ENCODE measurements at places on chromosomes 1 and 21.
A peak's percentile ranks its signal among the peaks of the same experiment; 100 is the strongest.

DNA sequence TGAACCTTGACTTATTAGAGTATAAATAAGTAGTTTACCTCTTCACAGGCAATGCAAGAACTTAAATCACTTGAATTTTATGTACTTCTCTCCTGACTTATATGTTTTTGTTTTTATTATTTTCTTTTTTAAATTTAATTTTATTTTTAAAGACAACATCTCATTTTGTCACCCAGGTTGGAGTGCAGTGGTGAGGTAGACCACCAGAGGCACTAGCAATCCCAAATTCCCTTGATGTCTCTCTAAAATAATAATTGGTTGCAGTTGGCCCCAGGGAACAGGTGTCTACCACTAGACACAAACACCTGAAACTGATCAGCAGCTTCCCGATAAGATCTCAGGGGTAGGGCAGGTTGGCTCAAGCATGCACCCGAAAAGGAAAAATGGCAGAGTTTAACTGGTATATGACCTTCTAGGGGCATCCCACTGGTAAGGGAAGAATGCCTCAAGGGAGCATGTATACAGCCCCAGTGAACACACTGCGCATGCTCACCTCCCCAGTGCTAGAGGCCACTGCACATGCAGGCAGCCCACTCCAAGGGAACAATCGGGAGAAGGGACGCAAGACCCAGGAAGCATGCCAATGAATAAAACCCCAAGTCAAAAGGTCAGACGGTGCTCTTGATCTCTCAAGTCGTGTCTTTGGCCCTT, 14.6 kb downstream of the EXOC8 start:
- no peak for DNase-seq

DNA sequence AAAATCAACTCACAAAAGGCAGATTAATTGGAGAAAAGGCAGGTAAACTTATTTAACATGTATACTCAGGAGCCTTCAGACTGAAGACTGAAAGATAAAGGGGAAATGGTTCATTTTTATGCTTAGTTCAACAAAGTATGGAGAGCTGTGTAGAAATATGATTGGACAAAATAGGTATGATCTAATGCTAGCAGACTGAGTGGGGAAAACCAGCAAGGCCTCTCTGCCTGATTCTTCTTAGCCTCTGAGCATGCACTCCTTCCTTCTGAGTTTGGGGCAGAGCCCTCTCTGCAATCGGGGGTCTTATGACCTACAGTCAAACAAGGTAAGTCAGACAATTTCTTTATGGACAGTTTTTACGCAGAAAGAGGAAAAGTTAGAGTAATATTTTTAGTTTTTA, 38.8 kb upstream of the SUCO start:
- DNase-seq, result no peak

DNA sequence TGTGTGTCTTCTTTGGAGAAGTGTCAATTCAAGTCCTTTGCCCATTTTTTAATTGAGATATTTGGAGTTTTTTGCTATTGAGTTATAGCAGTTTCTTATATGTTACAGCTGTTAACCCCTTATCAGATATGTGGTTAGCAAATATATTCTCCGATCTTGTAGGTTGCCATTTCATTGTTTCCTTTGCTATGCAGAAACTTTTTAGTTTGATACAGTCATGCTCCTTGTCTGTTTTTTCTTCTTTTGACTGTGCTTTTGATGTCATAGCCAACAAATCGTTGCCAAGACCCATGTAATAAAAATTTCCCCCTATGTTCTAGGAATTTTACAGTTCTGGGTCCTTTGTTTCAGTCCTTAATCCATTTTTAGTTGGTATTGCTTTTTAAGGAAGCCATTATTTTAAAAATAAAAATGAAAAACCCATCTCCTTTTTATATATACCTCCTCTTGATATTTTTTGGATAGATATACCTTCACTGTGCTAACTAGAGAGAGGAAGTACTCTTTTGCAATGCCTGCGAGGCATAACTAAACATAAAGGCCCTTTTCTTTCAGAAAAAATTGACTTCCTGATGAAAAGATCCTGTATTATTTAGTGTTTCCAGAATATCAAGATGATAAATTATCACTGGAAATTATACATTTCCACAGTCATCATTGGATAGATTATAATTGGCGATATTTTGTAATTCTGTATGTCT, 127.8 kb downstream of the HS2ST1 start:
- DNase-seq, result no peak

- no peak for DNase-seq
Measured at GRCh38 chr1:83769072-83769471, 229.9 kb downstream of the TTLL7 start.

GRCh38 chr1:44355582-44356305, 687 bp upstream of the ERI3 start:
- no peak for DNase-seq

DNA sequence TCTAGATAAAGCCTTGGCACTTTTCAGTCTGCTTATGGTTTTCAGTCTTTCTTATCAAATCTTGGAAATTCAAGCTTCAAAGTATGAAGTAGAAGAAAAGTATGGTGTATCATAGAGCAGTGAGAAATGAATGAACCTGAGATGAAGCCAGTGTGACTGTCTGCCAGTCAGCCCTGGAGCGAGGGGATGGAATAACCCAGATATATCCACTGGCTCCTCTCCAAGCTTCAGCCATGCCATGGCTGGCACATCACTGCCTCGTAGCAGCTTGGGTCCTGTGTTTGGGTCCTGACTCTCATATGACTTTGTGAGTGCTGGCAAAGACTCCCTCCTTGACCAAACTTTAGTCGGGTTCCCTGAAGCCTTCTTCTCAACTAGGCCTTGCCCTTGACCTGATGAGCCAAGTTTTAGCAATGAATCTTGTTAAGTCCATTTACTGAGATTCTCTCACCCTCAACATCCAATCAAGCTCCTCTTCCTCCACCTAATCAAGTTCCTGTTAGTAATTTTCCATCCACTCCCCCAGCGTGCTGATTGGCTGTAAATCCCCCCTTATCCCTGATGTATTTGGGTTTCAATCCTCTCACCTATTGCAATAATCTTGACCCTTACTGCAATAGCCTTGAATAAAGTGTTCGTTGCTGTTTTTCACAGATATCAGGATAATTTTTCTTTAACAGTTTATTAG, 62.5 kb upstream of the PRDX6 start:
- no peak for DNase-seq

DNA sequence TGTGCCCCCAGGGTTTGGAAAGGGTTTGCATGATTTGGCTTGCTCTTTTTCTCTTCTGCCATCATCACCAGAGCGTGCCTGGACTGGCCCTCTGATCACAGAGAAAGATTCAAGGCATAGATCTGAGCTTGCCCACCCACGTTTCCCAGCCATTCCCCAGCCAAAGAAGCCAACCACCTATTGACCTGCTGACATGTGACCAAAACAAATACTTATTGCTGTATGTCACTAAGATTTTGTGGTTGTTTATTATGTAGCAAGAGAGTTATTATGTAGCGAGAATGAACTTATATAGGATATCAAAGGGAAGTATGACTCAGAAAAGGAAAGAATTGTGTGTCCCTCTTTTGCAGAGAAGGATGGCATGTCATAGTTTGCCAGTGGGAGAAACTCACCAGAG, 59.9 kb downstream of the UBE2U start:
- no peak for DNase-seq

- no peak for DNase-seq
Measured at GRCh38 chr1:217526636-217527035, 104.3 kb downstream of the GPATCH2 start.

- DNase-seq, result peak; percentile 79
Measured at GRCh38 chr1:167936930-167937708, at the start of gene MPC2. Gene MPC2 (minus strand): TSS chr1:167937072. CDS start chr1:167935841, 1,231 bp downstream.

DNA sequence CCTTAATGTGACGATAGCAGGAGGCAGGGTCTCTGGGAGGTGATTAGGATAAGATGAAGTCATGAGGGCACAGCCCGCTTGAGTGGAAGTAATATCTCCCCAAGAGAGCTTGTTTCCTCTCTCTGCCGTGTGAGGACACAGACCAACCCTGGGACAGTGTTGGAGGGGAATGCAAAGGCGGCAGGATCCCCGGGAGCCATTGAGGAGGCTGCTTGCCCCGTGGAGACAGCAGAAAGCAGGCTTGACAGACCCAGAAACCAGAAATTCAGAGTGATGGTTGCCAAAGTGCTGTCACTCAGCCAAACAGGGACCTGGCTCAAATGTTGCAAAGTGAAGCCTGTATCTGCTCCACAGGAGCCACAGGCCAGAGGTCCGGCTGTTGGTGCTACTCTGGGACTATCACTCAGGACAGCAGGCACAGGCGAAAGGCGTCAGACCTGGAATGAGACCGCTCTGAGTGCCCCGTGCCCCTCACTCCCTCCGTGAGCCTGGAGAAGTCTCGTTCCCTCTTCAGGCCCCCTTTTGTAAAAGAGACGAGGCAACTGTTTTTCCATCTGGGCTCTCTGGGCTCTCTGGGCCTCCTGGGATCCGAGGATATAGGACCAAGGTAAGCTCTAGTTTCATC, 96.6 kb upstream of the VANGL1 start:
- DNase-seq, result no peak

DNA sequence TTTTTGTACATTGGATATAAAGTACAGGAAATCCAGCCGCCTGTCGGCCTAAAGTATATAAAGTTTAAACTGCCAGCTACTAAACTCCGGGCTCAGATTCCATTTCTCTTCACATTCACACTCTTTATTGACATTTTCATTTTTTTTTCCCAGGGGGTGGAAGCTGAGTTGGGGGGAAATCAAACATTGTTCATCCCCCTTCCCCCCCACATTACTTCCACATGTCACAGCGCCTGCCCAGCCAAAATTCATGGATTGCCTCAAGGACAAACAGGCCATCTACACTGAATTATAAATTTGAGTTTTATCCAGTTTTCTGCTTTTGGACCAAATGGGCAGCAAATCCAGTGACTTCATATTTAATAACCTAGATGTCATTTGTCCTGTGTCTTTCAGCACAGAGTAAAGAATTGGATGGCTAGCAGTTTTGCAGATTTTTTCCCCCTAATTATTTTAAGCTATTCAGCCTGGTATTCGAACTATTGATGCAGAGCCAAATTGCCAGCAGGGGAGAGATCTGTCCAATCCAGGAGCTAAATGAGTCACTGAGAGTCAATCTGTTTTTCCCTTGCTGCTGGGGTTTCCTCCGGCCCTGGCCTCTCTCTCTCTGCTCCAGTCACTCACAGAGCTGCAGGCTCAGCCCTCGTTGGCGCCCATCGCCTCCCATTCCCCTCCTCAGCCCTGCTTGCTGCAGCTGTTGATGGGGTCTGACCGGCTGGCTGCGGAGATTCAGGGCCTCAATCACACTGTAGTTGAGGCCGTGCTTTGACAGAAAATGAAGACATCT, 98.0 kb downstream of the LMO4 start:
- DNase-seq, result no peak

- no peak for DNase-seq
Measured at GRCh38 chr1:2928366-2929325, 92.6 kb upstream of the ACTRT2 start.

DNA sequence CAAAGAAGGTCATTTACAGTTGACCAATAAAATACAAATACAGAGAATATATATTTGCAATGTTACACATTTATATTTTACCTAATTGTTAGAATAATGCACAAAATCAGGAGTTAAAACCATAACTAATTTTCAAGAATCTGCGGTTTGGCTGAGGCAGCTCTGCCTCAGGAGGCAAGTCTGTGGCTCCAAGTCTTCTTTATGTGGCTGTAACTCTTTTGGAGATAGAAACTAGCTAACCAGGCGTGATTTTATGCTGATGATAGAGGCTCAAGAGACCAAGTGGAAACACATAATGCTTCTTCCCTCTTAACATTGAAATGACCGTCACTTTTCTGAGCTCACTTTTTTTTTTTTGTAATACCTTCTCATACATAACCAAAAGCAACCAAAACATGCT, 744.7 kb upstream of the CXADR start:
- no peak for DNase-seq

DNA sequence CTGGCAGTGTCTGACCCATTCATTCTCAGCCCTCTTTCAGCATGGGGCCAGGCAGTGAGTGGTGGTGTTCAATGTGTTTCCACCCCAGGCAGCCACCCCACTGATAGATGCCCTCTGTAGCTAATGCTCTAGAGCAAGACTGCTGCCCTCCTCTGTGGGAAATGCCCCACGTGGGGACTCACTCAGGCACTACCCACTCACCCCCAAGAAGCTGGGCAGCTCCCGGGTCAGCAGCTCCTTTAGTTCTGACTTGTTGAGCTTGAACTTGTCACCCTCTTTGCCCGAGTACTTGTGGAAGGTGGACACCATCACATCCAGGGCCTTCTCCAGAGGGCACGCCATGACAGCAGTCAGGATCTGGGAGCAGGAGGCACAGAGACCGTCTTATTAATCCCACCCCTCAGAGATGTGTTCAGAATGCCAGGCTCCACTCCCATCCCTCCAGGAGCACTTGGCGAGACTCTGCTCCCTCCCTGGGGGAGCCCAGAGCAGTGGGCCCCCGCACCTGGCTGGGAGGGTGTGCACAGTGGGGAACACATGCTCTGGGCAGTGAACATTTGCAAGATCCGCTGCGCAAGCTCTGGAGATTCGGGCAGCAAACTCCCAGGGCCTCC, 1.0 kb downstream of the S100A4 start:
- DNase-seq, result no peak

GRCh38 chr1:229229137-229229720, 41.7 kb upstream of the RAB4A start:
- DNase-seq, result no peak

DNA sequence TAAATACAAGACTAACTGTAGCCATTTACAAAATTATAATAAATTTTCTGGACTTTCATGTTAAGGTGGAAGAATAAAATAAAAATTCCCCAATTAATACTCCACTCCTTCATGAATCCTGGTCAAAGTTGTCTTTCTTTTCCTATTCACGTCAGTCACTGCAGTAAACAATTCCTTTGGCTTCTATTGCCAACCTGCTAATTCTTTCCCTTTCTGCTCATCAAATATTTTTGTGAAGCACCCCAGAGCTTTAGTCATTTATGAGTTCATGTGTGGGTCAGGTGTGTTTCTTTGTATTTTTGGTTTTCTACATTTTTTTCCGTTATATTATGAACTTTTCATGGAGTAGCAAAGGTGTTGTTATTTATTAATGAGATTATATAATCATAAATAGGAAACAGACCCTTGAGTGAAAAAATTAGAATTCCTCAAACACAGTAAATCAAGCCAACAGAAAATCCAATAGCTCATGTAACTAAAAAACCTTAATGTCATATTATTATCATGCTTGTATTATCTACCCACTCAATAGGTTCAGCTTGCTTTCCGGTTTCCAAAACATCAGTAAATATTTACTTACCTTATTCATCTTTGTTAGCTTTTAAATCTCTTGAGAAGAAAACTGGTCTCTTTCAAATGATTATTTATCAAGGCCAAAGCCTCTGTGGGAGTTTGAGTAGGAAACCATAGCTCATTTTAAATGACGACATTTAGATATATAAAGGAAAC, 29.6 kb upstream of the PLA2G4A start:
- no peak for DNase-seq

- no peak for DNase-seq
Measured at GRCh38 chr1:31567956-31568570, 8.3 kb upstream of the TINAGL1 start.

- DNase-seq, result no peak
Measured at GRCh38 chr1:115946116-115946515, 30.2 kb upstream of the SLC22A15 start.

GRCh38 chr1:229514578-229515275, 6.6 kb upstream of the NUP133 start:
- no peak for DNase-seq
